NB4 (cell line): ENCODE measurements at places on chromosomes 4 and X.

- DNase-seq, result no peak
These were observed 417.6 kb upstream of the MAOA start for GRCh38 chrX:43238461-43238945.

DNA sequence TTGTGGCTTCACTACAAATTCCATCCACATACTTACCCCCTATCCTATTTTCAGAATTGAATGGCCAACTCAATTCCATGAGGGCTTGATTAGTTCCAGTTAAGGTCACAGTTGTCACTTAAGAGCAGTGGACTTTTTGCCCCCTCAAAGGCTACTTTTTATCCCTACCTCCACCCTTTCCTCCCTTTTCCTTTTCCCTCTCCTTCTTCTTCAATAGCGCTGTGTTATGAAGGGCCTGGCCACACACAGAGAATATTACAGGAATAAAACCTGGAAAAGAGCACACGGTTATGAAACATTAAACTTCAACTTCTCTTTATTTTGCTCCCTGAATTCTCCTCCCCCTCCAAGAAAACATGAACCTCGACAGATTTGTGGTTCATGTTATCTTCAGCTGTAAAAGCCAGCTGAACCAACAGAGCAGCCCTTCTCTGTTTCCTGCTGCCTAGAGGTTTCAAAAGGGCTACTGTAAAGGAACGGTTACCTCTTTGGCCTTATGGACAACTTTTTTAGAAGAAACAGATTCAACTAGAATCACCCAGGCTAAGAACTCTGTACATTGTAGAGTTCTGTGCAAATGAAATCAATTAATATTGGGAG is 87.0 kb upstream of the RPL34 start:
- no peak for DNase-seq

GRCh38 chrX:31181377-31182000 is 109.6 kb upstream of the FTHL17 start:
- no peak for DNase-seq

- DNase-seq, result peak; percentile 30
These were observed 41.4 kb downstream of the SPRY1 start for GRCh38 chr4:123438031-123438430.

GRCh38 chr4:20044966-20045365 is 206.7 kb upstream of the SLIT2 start:
- DNase-seq, result no peak

DNA sequence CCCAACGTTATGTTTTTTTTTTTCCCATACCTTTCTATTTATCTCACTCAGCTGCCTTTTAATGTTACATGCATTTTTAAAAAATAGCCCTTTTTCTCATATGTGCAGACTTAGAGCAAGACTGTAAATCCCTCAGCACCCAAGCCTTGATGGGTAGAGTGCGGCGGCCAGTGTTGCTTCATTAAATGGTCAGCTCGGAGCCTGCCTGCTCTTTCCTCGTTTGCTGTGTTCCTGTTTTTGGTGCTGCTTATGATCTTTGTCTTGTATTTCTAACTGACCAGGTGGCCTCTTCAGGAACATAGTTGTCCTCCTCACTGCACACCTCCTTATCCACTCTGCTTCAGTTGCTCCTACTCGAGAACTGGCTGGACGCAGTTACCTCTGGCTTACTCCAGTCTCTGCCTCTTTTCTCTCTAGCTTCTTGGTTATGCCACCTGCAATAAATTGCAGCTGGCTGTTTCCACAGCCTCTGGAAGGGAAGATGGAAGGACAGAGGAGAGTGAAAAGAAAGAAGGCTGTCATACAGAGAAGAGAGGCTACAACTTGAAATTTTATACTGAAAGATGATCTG is 10.7 kb downstream of the RBPJ start:
- peak; percentile 41 for DNase-seq
